ENCODE measurements at places on chromosomes 5 and 9.

- no peak for DNase-seq
These were observed 844.3 kb upstream of the DMAC1 start for GRCh38 chr9:8643896-8644295.

- DNase-seq = no peak
These were observed 82.2 kb upstream of the ICE1 start for GRCh38 chr5:5340206-5340729.

GRCh38 chr9:19976226-19976625, 187.4 kb upstream of the SLC24A2 start:
- peak; percentile 65 for DNase-seq

GRCh38 chr9:11735391-11735790, 957.8 kb upstream of the TYRP1 start:
- no peak for DNase-seq

DNA sequence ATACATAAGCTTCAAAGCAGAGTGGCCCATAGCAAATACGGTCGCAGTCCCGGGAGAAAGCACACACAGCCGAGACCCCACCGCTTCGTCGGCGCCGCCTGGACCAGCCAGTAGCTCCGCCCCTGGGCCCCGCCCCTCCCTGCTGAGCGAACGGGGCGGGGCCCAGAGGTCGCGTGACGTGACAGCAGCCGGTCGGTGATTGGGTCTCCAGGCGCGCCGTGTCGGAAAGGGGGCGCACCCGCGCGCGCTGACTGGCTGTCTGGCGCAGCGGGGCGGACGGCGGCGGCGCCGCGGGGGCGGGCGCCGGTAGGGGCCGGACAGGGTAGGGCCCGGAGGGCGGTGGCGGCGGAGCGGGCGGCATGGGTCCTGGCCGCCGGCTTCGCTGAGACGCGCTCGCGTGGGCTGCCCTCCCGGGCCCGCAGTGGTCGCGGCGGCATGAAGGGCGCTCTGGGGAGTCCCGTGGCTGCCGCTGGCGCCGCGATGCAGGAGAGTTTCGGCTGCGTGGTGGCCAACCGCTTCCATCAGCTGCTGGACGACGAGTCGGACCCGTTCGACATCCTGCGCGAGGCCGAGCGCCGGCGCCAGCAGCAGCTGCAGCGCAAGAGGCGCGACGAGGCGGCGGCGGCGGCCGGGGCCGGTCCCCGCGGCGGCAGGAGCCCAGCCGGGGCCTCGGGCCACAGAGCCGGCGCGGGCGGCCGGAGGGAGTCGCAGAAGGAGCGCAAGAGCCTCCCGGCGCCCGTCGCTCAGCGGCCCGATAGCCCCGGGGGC, at the start of gene HABP4:
Gene HABP4, plus strand, starts transcription at position 325 of the 768 bp plus-strand sequence. Its CDS starts 111 bp downstream, at position 436.
- DNase-seq = peak; percentile 95

DNA sequence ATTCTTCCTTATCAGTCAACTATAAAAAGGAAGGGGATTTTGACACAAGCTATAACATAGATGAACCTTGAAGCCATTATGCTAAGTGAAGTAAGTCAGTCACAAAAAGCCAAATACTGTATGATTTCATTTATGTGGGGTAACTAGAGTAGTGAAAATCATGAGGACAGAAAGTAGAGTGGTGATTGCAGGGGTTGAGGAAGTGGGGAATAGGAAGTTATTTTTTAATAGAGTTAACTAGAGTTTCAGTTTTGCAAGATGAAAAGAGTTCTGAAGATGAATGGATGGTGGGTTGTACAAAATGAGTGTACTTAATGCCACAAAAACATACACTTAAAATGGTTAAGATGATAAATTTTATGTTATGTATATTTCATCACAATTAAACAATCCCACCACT, 65.4 kb upstream of the FAM174A start:
- no peak for DNase-seq
